ENCODE measurements at places on chromosomes 4 and X.

- DNase-seq = no peak
Measured at GRCh38 chr4:2757426-2757825, 1.3 kb upstream of the TNIP2 start.

- DNase-seq = no peak
Measured at GRCh38 chr4:39036172-39036571, 4.0 kb upstream of the TMEM156 start.

- DNase-seq = no peak
Measured at GRCh38 chr4:25002681-25003080, 28.1 kb downstream of the LGI2 start.

GRCh38 chr4:109592367-109592766, 32.3 kb downstream of the MCUB start:
- no peak for DNase-seq

DNA sequence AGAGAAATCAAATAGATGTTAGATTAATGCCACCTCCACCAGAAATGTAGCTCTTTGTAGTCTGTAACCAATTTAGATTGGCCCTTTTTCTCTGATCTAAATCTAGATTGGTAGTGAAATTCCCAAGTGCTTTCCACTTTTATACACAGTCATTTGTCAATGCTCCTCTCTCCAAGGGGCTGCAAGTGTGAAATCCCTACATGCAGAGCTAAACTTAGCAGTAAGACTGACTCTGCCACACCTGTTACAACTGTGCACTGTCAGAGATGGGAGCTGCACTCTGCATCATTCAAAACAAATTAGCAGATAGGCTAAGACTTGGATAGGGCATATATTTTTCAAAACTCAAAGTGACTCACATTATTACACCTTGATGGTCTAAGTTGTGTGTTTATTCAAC, 9.1 kb downstream of the SERTM2 start:
- DNase-seq = no peak

DNA sequence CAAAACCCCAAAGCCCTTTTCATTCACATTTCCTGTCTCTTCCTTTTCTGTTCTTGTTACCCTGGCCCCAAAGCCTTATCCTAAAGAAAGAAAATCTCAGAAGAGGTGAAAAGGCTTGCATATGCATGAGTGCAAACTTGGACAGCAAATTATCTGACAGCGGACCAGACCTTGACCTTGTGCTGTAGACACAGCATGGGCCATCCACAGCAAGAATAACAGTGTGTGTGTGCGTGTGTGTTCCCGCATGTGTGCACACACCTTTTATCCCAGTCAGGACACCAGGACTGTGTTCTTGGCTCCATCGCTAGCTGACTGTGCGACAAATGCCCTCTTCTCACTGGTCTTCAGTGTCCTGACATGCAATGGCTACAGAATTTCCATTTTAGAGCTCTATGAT, 35.3 kb downstream of the ZBTB49 start:
- DNase-seq = no peak

GRCh38 chrX:138519296-138519695, 192.2 kb downstream of the FGF13 start:
- DNase-seq = no peak

DNA sequence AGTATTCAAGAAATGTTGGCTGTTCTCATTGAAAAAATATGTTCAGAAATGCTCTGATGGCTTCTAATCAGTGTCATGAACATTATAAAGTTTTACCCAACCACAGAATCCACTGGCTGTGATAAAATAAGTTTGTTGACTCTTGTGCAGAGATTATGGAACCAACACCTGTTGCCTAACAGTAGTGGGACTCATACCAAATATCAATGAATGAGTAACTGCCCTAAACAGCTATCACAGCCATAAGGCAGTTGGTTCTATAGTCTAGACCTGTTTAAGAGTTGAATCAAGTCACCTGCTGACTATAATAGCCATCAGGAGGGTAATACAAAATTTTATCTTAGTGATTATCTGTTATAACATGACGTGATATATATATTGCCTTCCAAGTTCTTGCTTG, 168.3 kb downstream of the ATOH1 start:
- DNase-seq = no peak

DNA sequence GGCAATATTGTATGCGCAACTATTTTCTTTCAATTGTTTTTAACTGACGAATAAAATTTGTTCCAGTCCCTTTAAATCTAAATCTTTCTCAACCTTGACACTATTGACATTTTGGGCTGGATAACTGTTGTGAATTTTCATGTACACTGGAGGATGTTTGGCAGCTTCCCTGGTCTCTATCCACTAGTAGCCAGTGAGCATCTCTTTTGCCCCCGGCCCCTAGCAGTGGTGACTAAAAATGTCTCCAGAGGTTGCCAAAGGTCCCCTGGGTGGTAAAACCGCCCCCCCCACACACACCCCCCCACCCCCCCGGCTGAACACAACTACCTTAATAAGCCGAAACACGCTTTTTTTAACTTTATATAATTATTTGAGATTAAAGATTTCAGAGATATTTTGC, 514 bp downstream of the FANCB start:
- no peak for DNase-seq

DNA sequence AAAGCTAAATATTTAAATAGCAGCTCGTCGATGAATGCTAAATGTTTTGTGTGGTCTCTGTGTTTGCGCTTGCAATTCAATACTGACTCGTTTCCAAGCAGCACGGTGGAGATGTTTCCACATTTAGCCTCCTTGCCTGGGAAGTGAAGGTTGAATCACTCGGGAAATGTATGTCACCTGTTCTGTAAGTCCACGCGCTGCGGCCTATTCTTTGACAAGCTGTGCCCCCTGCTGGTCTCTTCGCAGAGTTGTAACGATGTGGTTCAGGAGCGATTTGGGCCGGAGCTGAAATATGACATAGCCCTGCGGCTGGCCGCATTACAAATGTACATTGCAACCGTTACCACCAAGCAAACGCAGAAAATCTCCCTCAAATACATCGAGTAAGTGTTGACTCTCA, 89.6 kb upstream of the PRPS2 start:
- DNase-seq = peak; percentile 16

- no peak for DNase-seq
Measured at GRCh38 chrX:1351981-1352714, 15.6 kb downstream of the IL3RA start.

GRCh38 chrX:11887175-11887574, 129.1 kb downstream of the MSL3 start:
- no peak for DNase-seq

GRCh38 chrX:136767104-136767941, 13.4 kb downstream of the ARHGEF6 start:
- DNase-seq = peak; percentile 52

DNA sequence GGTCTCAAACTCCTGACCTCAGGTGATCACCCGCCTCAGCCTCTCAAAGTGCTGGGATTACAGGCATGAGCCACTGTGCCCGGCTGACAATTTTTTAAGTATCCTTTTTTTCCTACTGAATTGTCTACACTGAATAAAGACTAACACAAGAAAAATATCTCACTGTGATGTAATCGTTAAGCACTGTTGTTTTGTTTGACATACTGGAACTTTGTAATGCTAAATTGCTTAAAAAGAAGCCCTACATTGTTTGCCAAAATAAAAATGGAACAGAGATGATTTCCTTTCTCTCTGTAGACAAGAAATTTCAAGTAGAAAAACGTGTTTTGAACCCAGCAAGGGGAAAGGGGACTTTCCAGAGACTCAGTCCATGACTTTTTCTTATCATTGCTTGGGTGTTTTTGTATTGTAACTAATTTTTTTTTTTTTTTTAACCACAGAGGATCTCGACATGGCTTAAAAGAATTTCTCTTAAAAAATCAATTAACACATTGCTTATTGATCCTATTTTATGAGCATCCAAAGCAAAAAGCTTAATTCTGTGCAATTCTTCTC, 74.9 kb downstream of the TMEM156 start:
- DNase-seq = no peak

- DNase-seq = no peak
Measured at GRCh38 chrX:27591938-27592337, 1.8 kb downstream of the DCAF8L2 start.

DNA sequence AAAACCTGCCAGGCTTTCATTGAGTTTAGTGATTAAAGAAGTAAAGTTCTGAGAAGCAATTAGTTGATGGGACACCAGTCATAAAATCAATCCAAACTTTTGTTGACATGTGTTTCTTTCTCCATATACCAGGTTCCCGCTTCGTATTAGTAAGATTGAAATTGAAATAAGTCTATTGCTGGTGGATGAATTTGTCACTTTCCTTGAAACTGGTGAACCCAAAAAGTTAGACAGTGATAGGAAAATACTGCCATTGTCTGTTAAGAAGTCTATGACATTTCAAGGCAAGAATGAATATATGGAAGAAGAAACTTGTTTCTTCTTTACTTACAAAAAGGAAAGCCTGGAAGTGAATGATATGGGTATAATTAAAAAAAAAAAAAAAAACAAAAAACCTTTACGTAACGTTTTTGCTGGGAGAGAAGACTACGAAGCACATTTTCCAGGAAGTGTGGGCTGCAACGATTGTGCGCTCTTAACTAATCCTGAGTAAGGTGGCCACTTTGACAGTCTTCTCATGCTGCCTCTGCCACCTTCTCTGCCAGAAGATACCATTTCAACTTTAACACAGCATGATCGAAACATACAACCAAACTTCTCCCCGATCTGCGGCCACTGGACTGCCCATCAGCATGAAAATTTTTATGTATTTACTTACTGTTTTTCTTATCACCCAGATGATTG, at the start of gene CD40LG:
Gene CD40LG (plus strand): TSS at position 482 of the 684 bp plus-strand sequence. CDS start 91 bp downstream, at position 573.
- peak; percentile 62 for DNase-seq

GRCh38 chr4:162163892-162164759, at the start of gene FSTL5:
Gene FSTL5 (minus strand): TSS chr4:162164000. CDS start chr4:162111396, 52,604 bp downstream.
- peak; percentile 1 for DNase-seq

- DNase-seq = peak; percentile 4
Measured at GRCh38 chr4:153348006-153348405, 3.5 kb downstream of the MND1 start.

GRCh38 chr4:44638091-44638490, 13.3 kb downstream of the YIPF7 start:
- DNase-seq = no peak

- DNase-seq = no peak
Measured at GRCh38 chr4:158002173-158002572, 170.7 kb downstream of the GASK1B start.

DNA sequence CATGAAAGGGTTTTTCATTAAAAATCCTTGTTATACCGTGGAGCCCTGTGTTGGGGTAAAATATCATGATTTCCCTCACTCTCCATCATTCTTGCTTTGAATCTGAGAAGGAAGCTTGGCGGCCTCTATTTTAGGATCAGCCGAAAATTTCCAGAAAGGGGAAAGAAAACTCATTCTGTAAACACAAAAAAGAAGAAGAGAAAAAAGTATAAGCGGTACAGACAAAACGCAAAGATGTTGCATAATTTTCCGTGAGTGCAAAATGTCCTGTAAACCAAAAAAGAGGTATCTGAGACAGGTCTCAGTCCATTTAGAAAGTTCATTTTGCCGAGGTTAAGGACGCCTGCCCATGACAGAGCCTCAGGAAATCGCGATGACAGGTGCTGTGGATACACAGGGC, 5.3 kb downstream of the CSF2RA start:
- no peak for DNase-seq

DNA sequence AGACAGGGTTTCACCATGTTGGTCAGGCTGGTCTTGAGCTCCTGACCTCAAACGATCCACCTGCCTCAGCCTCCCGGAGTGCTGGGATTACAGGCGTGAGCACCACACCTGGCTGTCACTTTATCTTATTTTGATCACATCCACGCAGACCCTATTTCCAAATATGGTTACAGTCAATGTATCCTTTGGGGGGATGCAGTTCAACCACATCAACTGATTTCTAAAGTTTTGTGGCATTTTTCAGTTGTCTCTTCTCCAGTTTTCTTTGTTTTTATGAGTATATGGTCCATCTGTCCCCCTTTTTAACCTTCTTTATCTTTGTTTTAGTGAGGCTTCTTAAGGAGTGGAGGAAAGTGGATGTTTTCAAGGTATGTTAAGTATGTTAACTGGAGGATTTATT, 4.1 kb upstream of the HPF1 start:
- DNase-seq = no peak

DNA sequence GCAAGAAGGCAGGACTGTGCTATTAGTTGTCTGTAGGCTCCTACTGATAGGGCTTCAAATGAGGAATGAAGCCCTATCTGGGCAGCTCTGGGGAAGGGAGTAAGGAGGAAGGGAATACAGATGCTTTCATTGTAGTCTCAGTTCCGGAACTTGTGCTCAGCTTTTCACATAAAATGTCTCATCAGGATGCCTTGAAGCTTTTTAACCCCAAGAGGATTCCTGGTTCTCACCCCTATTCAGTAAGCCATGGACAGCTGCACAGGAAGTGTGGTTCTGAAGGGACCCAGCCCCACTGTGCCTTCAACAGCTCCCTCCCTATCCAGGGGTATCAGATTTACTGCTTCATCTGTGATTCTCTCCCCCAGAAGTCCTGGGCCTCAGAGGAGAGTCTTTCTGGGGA, 5.0 kb downstream of the ARMCX5 start:
- DNase-seq = no peak

DNA sequence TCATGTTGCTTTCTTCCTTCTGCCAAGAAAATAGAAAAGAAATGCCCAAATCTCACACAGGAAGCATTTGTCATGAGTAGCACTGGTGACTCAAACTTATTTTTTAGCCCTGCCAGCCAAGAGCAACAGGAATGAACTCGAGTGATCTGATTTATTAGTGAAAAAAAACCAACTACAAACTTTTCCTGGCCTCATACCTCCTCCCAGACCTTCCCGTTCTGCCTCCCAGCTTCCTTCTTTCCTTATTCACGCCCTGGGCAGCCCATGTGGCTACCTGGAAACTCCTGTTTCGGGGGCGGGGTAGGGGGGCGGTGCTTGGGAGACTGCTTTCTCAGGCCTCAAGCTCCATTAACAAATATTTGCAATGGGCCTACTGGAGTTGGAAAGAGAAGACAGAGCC, 178.5 kb downstream of the NHS start:
- no peak for DNase-seq

DNA sequence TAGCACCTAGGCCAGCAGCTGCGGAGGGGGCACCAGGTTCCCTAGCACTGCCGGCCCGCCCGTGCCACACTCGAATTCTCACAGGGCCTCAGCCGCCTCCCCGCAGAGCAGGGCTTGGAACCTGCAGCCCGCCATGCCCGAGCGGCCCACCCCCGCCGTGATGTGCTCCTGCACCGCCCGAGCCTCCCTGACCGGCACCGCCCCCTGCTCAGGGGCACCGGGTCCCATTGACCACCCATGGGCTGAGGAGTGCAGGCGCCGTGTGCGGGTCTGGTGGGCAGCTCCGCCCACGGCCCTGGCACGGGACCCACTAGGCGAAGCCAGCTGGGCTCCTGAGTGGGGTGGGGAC, 35.4 kb upstream of the ENPP6 start:
- DNase-seq = no peak

DNA sequence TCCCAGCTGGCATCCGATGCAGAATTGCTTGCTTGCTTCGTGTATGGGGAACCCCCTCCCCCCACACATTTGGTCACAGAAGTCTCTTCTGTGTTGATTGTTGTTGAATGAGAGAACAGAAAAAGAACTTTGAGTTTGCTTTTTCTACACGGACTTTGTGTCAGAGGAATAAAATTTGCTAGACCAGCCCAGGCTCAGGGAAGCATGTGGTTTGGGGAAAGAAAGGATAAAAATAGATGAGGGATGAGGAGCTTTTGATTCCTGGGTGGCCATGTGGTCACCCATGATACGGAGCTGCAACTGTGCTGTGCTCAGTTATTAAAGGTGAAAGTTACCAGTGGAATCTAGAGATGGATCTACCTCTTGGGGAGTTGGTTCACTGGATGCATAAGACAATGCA, 34.2 kb upstream of the ESX1 start:
- DNase-seq = no peak
